ENCODE measurements at places on chromosomes 11 and 22. TPM values are rescaled to one million over a fixed set of nuclear protein-coding genes. Genes with fewer than 3 reads are reported as not detected.

PPP1CA gene
- total RNA-seq: 246 TPM

NUDT8 gene
- 8.1 TPM for total RNA-seq

CYB561A3 gene
- total RNA-seq: 16.2 TPM

GP1BB gene
- 3.7 TPM for total RNA-seq

SLN gene
- total RNA-seq: not detected

PRDM11 gene
- total RNA-seq: 2.6 TPM

KRTAP5-11 gene
- total RNA-seq: 0.92 TPM

C11orf86 gene
- total RNA-seq: 0.26 TPM

HBB gene
- total RNA-seq: not detected

ANO1 gene
- total RNA-seq: 2.3 TPM

SYT8 gene
- not detected for total RNA-seq

GRCh38 chr11:1238767-1239595 is 16.1 kb downstream of the MUC5B start:
- DNase-seq: peak; percentile 97

GRCh38 chr11:65486570-65487466 is 12.0 kb upstream of the MALAT1 start:
- no peak for DNase-seq

DNA sequence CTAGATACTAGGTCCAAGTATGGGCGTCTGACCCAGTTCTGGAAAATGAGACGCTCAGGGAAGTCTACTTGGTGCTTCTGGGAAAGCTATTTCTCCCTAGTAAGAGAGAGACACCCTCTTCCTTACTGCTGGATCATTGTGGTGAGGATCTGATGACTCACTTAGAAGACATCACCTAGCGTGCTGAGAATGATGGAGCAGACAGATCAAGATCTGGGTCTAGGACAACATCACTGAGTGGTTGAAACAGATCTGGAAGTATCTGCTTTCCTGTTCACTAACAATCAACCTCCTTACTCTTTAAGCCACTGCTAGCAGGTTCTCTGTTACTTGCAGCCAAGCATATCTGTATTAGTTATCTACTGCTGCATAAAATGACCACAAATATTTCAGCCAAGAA is 38.3 kb upstream of the HMGXB4 start:
- DNase-seq: no peak

GRCh38 chr11:43818220-43818619 is 62.4 kb upstream of the ALKBH3 start:
- DNase-seq: no peak

DNA sequence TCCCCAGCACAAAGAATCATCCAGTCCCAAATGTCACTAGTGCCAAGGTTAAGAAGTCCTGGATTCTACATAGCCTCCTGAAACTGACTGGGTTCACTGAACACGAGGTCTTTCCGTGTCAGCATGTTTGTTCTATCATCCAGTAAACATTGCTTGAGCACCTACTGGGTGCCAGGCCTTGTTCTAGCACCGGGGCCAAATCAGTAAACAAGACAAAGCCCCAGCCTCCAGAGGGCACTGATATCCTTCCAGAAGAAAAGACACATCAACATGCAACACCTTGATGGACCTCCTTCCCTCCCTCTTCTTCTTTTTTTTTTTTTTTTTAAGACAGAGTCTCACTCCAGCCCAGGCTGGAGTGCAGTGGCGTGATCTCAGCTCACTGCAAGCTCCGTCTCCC is 26.9 kb downstream of the TPST2 start:
- DNase-seq: no peak

- peak; percentile 64 for DNase-seq
These were observed 104.5 kb upstream of the RAG2 start for GRCh38 chr11:36702330-36703054.

GRCh38 chr11:127888386-127888785 is 699.0 kb downstream of the ETS1 start:
- DNase-seq: no peak

GRCh38 chr22:43627485-43628213 is 184.5 kb downstream of the EFCAB6 start:
- DNase-seq: peak; percentile 56

GRCh38 chr22:46664301-46664855 is 44.2 kb downstream of the GRAMD4 start:
- DNase-seq: no peak

DNA sequence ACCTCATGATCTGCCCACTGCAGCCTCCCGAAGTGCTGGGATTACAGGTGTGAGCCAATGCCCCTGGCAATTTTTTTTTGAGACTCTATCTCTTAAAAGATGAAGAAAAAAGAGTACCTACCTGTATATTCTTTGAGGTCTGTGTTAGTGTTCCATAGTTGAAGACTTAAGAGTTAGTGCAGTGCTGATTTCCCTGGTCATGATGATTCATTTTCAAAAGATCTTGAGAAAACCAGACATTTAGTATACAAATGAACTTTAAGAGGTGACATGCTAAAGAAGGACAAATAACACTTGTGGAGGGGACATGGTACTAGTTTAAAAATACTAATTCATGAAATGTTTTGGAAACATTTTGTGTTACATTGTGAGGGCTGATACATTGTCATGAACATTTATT is 17.7 kb downstream of the CBL start:
- no peak for DNase-seq

DNA sequence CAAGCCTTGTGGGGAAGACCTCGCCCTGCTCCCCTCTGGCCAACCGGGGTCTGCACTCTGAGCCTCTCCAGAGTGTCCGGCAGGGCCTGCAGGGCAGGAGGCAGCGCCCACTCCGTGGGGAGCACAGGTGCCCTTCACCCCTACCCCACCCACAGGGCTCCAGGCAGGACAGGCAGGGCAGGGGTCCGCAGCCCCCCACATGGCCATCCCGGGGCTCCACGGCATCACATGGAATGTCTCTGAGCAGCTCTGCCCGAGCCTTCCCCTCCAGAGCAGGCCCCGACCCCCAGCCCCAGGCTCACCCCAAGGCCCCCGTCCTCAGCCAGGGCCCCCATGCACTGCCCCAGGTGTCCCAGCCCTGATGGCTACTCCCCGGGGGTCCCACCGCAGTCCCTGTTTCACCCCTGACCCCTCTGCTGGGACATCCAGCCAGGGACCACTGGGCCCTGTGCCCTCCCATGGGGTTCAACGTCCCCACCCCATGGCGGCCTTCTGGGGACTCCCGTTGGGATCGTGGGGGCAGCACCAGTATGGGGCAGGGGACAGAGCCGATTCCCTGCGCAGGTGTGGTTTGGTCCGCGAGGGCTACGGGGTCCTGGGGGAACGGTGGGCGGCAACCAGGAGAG is 77.7 kb downstream of the BRD1 start:
- peak; percentile 53 for DNase-seq

DNA sequence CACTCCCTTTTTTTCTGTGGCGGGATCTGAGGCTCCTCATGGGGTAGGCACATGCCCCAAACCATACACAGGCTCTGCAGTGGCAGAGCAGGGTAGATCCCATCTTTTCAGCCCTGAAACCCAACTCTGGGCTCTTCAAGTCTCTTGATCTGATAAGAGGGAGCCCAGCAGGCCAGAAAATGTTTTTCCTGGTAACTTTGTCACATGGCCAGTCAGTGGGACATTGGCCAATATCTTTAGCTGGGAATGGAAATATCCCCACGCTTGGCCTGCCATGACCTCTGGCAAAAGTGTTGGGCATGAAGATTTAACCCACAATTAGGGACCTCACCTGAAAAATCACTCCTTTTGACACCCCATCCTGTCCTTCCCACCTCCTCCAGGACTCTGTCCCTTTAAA is 8.1 kb downstream of the INPP5J start:
- DNase-seq: peak; percentile 19

DNA sequence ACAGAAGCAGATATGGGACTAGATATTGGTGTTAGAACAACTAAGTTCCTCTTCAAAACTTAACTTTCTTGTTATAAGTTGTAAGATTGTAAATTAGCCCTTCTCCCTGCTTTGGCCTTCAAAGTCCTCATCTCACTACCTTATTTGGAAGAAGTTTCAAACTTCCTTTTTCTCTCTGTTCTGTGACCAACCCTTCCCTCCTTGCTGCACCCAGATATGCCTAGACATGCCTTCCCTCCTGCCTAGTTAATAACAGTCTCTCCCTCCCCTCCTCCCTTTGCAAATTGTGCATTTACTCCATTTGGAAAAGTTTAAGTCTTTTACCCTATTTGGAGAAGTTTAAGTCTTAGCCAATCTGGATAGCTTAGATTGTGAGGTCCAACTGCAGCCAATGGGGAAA is 4.9 kb downstream of the OR52K2 start:
- DNase-seq: no peak

DNA sequence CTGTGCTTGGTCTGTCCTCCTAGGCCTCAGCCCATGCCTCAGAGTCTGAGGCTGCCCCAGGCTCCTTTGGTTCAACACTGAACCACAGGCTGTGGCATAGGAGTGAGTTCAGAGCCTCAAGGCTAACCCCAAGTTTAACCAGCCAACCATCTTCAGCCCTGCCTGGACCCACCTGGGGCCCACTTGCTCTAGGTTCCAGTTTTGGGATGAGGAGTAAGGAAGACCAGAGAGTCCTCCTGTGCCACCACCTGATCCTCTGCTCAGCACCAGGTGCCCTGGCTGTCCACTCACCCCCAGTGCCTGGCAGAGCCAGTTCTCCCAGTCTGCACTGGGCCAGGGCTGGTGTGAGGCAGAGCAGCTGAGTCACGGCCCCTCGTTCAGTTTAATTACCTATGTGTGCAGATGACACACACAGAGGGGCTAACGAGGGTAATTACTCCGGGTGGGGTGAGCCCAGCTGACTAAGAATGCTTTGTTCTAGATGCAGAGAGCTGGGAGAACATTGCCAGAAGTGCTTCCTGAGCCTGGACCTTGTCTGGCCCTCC is 12.0 kb upstream of the TMPRSS13 start:
- no peak for DNase-seq

DNA sequence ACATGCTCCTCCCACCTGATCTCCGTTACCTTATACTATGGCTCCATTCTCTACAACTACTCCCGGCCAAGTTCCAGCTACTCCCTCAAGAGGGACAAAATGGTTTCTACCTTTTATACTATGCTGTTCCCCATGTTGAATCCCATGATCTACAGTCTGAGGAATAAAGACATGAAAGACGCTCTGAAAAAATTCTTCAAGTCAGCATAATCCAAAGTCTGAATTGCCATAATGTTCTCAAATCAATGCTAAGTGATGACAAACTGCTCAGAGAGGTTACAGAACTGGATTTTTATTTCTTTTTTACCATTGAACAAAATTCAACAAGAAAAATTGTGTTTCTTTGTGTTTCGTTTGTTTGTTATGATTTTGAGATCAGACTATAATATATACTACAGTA is 7.6 kb downstream of the OR9G4 start:
- DNase-seq: no peak

- no peak for DNase-seq
These were observed 36.6 kb downstream of the GAS2 start for GRCh38 chr11:22703040-22703439.

DNA sequence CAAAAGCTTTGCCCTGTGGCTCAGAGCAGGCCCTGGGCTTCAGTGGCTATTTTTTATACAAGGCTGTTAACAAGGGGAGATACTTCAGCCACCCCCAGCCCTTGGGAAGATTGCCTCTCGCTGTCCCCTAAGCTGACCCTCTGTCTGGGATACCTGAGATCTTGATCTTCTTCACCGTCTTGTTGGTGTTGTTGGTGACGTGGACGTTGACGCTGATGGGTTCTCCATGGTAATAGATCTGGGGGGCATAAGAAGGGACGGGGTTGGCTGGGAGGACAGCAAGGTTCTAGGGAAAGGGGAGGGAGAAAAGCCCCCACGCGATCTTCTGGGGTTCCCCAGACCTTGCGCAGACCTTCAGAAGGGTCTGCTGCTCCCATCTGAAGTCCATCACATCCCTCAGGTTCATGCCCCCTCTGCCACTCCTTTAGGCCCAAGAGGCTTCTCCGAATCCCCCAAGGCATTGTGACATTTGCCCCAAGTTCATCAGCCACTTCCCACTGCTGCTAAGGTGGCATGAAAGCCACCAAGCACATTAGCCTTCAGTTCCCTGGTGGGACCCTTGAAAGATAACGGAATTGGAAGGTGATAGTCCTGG is 36.7 kb downstream of the TPBGL start:
- DNase-seq: no peak

- no peak for DNase-seq
These were observed 33.7 kb upstream of the MPPED1 start for GRCh38 chr22:43377896-43378704.

GRCh38 chr22:43432883-43433415 is 21.1 kb downstream of the MPPED1 start:
- no peak for DNase-seq

- no peak for DNase-seq
These were observed 404.4 kb upstream of the ANO3 start for GRCh38 chr11:25927411-25927953.

DNA sequence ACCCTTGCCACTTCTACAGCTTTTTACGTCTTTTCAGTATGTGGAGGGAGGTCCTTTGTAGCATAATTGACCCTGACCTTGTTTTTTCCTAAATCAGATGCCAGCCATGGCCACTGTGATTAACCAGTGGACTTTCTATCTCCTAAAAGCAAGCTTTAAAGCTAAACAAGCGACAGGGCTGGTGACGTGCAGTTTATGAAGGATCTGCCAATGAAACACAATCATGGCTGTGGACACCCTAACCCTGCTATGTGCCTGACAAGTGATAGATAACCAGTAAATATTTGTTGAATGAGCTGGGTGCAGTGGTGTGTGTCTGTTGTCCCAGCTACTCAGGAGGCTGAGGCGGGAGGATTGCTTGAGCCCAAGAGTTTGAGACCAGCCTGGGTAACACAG is 64.2 kb downstream of the LIF start:
- DNase-seq: no peak

- no peak for DNase-seq
These were observed 57.8 kb downstream of the MED15 start for GRCh38 chr22:20565079-20565734.

DNA sequence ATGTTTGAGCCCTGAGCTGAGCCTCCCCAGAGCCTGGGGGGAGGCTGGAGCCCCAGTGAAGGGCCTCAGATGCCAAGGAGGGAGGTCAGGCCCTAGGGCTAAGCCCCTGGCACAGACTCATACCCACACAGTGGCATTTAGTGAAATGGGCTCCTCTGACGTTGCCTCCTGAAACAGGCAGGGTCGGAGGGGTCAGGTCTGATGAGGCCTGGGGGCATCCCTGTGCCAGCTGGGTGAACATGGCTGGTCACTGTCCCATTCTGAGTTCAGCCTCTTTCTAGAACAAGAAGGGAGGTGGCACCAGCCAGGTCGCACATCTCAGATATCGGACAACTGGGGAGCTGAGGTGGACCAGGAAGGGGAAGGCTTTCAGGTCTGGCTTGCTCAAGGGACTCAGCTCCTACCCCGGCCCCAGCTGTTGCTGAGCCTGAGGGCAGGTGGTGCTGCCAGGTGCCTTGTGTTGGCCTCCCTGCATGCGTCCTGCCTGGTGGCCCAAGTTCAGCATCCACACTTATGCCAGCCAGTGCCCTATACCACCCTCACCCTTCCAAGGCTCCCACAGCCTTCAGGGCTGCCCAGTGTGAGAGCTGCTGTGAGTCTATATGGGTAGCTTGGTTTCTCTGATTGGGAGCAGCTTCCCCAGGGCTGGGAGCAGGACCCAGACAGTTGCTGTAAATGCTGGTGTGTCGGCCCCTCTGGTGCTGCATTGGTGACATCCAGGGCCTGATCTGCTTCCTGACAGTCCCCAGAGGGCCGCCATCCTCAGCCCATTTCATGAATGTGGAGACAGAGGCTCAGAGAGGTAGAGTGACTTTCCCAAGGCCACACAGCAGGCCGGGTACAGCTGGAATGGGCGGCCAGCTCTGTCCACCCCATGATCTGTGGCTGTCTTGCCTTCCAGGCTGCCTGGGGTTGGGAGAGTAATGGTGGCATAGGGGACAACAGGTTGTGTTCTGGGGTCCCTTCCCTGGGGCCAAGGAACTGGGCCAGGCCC is 32.8 kb upstream of the PPARA start:
- no peak for DNase-seq

Measured in H7 (cell line).